ENCODE measurements at places on chromosomes 13 and 19. TPM values are rescaled to one million over a fixed set of nuclear protein-coding genes. Genes with fewer than 3 reads are reported as not detected.

Gene ZNF492
- polyA plus RNA-seq = 0.41 TPM

Gene LYPD3
- polyA plus RNA-seq = 43.1 TPM

DNA sequence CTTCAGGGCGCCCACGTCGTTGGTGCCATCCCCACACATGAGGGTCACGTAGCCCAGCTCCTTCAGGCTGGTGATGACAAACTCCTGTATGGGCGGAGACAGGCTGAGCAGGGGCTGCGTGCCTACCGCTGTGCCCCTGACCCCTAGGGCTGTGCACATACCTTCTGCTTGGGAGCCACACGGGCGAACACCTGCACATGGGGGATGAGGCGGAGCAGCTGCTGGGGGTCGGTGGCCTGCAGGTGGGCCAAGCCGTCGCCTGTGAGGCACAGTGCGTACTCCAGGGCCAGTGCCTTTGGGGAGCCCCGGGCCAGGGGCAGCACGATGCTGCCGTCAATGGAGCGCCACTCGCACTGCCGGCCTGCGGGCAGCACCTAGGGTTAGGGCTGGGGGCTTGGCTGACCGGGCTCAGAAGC lies 6.1 kb upstream of the GMIP start:
- DNase-seq = no peak

Gene ICAM1
- polyA plus RNA-seq = 1.3 TPM

Gene SLC1A5
- polyA plus RNA-seq = 237 TPM

- no peak for DNase-seq
Measured at GRCh38 chr19:49160450-49161189, 3.0 kb downstream of the TRPM4 start.

Measured in foreskin keratinocyte (primary cell).